ENCODE measurements at places on chromosomes 2 and 18. TPM values are rescaled to one million over a fixed set of nuclear protein-coding genes. Genes with fewer than 3 reads are reported as not detected.

The MFSD2B gene
- not detected for total RNA-seq

The LRP1B gene
- total RNA-seq = 0.27 TPM

The AP1S3 gene
- total RNA-seq = 0.13 TPM

GRCh38 chr2:19251554-19251953 is 106.9 kb downstream of the OSR1 start:
- H3K27me3 ChIP-seq = no peaks in the 10 kb centered on the region
- H3K36me3 ChIP-seq = no peaks in the 10 kb centered on the region
- no peaks in the 10 kb centered on the region for H3K4me1 ChIP-seq
- no peak for DNase-seq
- no peak overlapping the region for H3K4me3 ChIP-seq
- H3K27ac ChIP-seq = no peak overlapping the region

GRCh38 chr2:229930656-229931055 is 8.4 kb downstream of the FBXO36 start:
- no peaks in the 10 kb centered on the region for H3K4me1 ChIP-seq
- DNase-seq = no peak
- no peaks in the 10 kb centered on the region for H3K27me3 ChIP-seq
- H3K27ac ChIP-seq = no peak overlapping the region

DNA sequence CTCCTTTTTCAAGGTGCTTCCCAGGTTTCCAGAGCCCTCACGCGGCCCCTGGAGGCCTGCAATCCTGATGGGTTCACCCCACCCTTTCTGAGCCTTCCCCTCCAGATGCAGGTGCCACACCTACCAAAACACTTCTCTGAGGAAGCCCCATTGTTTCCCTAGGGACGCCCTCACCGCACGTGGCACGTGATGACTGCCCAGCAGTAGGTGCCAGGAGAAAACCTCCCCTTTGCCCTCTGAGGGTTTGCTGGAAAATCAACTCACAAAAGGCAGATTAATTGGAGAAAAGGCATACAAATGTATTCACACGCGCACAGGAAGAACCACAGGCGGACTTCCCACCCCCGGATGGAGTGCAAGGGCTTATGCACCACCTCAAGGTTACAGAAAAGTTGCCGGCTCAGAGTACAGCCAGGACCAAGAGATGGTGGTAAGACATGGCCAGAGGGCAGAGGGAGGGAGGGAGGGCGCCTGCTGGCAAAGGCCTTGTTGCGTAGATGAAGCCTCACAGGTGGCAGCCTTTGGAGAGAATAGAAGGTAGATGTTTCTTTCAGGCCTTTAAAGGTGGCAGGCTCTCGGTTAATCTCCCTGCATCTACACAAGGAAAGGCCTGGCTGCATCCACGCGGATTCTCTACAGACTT is 269.4 kb upstream of the RAB6C start:
- no peaks in the 10 kb centered on the region for H3K36me3 ChIP-seq
- H3K4me1 ChIP-seq = no peaks in the 10 kb centered on the region
- no peak overlapping the region for H3K4me3 ChIP-seq
- DNase-seq = no peak
- H3K27me3 ChIP-seq = no peaks in the 10 kb centered on the region

- H3K27me3 ChIP-seq = no peaks in the 10 kb centered on the region
- H3K4me1 ChIP-seq = peaks cover 32% of the 10 kb centered on the region
- no peaks in the 10 kb centered on the region for H3K36me3 ChIP-seq
- no peak for DNase-seq
- H3K27ac ChIP-seq = no peak overlapping the region
Measured at GRCh38 chr18:36658611-36659010, 170.2 kb downstream of the TPGS2 start.

- no peaks in the 10 kb centered on the region for H3K27me3 ChIP-seq
- no peak for DNase-seq
- H3K4me1 ChIP-seq = no peaks in the 10 kb centered on the region
- no peak overlapping the region for H3K27ac ChIP-seq
- H3K36me3 ChIP-seq = no peaks in the 10 kb centered on the region
Measured at GRCh38 chr2:167380094-167380493, 491.8 kb downstream of the XIRP2 start.
